ENCODE measurements at places on chromosomes 5 and 9. TPM values are rescaled to one million over a fixed set of nuclear protein-coding genes. Genes with fewer than 3 reads are reported as not detected.

- DNase-seq: no peak
Observed at GRCh38 chr9:137547687-137548543, 2.3 kb downstream of the PNPLA7 start.

DNA sequence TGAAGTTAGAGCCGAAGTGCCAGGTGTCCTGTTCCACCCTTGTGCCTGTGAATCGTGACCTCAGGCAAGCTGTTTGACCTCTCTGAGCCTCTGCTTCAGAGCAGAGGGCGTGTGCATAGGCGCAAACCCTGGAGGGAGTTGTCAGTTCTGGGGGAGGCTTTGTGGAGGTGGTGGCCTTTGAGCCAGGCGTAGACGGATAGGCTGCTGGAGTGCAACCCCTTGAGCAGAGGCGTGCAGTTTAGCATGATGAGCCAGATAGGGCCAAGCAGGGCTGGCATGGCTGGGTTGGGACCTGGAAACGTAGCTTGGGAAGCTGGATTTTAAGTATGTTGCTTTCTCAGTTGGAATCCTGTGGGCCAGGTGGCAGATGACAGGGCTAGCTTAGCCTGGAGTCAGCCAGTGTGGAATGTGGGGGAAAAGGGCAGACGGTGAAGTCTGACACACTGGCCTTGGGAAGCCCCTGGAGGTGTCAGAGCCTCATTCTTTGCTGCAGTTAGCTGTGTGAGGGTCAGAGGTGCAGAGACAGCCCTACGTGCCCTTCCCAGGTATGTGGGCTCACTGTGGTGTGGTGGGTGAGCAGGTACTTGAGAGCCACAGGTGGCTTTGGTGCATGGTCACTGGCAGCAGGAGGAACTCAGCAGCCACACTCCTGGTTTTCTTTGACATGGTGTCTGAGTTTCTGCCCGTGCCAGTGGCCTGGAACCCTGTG, 93.4 kb downstream of the DAB2IP start:
- peak; percentile 37 for DNase-seq

DNA sequence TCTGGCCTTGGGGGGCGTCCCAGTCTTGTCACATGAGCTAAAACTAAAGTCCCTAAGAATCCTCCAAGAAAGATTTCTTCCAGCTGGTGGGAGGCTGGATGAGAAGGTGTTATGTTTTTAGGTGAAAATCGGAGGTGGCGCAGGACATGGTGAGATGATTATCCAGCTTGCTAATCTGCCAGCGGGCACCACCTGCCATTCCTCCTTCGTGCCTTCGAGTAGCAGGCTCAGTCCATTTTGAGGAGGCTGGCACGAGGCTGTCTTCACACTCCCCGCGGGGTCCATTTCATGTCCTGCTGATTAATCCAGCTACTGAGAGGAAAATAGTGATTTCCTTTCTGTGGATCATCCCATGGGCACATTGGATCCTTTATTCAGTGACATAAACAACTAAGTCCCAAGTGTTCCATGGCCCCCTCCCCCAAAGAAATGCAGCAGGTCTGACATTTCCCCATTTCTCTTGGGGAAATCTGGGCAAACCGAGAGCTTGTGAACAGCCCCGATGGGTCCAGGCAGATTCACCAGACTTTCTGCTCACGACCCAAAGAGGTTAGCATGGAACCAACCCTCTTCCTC, 38.2 kb upstream of the EXOC3 start:
- DNase-seq: peak; percentile 7

GARIN3 gene
- not detected for total RNA-seq

GCNT4 gene
- total RNA-seq: 2.8 TPM

Measured in ovary (tissue), 10 donors.